ENCODE measurements at places on chromosomes 1 and 21.

DNA sequence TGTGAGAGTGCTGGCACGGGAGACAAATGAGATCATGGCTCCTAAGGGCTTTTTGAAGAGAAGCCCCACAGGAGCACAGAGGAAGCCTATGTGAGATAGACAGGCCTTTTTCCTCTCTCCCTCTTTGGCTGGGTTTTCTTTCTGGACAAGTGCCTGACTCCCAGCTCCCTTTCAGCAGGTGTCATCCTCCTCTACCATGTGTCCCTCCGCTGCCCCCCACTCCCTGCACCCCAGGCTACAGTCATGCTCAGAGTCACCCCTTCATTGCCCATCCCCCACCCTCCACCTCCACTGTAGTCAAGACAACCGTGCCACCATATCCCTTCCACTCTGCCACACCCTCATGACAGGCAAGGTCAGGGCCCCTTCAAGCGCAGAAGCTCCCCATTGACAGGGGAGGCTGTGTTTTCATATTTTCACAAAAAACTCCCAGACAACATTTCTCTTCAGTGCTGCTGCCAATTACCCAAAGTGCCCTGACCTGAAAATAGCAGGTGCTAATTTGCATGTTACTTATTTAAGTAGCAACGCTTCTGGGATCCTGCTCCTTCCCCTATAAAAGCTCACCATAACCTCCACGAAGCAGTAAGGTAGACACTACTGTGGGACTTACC is 92.1 kb upstream of the IPO9 start:
- no peak for DNase-seq

DNA sequence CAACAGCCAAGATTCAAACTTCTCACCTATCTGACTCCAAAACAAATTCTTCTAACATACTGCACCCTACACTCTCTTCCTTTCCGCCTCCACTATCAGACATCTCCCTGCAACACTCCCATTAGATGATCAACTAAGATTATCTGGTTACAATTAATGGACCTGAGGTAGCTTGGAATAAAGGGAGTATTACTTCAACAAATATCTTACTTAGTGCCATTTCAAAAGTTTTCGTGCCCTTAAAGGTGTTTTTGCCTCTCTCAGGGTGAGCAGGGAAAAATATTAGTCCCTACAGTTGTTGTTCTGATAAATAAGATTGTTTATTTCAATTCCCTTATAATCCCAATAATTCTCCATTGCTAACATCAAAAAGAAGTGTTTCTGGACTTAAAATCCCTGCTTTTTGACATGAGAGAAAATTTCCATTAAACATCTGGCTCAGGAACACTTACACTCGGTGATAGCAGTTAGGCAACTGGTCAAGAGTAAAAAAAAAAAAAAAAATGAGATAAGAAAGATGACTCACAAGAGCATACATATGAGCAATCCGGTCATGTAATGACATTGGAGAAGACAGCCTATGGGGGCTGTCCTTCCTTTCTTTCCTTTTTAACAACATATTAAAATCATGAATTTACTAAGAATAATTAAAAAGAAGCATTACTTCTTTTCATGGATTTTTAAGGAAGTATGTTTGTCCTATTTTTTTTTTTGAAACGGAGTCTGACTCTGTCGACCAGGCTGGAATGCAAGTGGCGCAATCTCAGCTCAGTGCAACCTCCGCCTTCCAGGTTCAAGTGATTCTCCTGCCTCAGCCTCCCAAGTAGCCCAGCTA is 7.6 kb downstream of the RSBN1 start:
- peak; percentile 52 for DNase-seq

DNA sequence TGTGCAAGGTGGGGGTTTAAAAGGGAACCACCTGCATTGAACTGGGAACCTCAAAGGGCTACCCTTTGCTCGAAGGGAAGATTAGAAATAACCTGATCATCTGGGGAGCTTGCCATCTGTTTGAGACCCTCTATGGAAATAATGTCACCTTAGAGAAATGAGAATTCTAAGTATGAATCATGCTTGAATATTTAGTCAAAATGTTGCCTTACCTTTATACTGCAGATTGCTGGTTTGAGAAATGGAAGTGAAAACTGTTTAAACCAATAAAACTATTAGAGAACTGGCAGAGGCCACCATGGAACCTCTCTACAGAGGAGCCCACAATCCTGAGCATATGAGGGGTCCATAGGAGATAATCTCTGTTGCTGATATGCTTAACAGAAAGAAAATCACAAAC is 131.2 kb upstream of the FAM78B start:
- DNase-seq, result no peak

DNA sequence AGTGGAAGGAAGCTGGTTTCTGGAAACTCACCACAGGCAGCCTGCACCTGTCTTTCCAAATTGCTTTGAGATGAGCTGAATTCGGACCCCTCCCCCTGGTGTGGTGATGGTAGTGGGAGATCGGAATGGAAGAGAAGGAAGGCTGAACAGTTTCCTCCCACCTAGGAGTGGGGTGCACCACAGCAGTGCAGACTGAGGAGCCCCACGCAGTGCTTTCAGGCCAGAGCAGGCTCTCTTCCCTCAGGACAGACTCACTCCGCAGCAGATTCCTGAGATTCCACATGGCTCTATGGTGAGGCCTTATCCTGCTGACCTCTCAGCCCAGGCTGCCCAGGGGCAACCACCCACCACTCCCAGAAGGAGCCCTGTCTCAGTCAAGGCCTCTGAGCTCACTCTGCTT is 80.9 kb downstream of the ATP1A1 start:
- DNase-seq, result no peak

GRCh38 chr1:196075621-196076020 is 532.6 kb downstream of the KCNT2 start:
- DNase-seq, result no peak

- no peak for DNase-seq
Observed at GRCh38 chr1:156383023-156383422, 14.0 kb downstream of the RHBG start.

GRCh38 chr1:10693497-10694273 is 102.8 kb downstream of the CASZ1 start:
- DNase-seq, result no peak

DNA sequence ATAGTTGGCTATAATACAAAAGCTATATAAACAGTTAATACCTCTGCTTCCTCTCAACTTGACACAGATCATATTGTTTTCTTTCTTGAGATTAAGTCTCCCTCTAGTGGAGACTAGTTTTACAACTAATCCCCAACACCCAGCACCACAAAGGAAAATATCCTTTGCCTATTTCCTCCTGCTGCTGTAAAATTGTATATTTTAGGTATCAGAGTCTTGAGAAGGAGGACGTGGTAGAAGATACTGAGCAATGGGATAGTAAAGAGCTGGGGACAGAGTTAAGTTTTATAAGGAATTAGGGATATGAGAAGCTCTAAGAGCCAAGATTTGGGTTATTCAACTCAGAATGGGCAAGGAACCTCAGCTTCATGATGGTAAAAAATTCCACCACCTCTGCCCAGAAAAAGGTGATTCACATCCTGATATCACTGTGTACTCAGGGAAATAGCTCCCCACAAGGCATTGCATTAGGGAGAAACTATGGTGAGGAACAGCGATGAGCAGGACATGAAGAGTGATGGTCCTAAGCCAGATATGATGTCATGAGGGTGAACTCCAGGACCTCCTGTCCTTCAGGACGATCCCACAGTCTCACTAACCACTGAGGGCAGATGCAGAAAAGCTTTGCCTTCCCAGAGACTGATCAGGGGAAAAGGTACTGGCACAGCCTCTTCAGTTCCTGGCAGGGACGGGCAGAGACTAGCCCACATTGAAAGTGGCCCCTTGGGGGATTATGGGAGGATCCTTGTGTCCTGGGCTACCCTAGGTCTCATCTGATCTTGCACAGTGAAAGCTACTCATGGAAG is 14.7 kb upstream of the CFAP126 start:
- no peak for DNase-seq

- DNase-seq, result peak; percentile 15
Observed at GRCh38 chr1:6727535-6727934, 25.9 kb upstream of the DNAJC11 start.

DNA sequence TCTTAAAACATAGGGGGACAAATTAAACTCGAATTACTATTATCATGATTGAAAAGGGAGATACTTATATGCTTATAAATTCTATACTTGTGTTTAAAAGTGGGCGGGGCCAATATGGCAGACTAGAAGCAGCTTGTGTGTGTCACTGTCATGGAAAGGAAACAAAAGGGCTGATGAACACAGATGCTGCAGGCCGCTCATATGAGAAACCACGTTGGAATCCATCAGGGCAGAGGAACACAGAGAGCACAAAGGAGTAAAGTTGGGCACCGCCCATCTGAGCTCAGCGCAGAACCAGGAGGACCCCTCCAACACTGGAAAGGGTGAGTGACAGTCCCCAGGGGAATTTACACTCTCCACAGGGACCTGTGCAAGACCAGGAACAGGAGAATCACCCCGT is 107.0 kb downstream of the SLC5A9 start:
- DNase-seq, result peak; percentile 55
